ENCODE measurements at places on chromosomes 11 and 22. TPM values are rescaled to one million over a fixed set of nuclear protein-coding genes. Genes with fewer than 3 reads are reported as not detected.

DNA sequence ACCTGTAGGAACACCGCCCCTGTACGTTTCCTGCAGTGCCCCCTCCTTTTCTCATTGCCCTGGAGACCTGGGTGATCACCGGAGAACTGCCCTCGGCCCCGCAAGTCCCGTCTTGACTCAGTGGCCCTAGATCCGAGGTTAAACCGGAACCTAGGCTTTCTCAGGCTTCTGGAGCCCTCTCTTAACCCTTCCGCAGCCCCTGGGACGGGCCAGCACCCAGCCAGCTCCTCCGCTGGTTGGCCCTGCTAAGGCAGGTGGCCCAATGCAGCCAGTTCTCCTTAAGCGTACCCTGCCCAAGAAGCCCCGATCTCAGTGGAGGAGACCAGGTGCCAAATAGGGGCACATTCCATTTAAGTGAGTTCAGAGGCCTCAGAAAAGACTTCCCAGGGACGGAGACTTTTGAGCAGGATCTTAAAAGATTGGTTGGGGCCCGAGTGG lies 776 bp downstream of the NLRX1 start:
- peaks cover 6% of the 10 kb centered on the region for H3K4me1 ChIP-seq
- peak overlapping the region; percentile 95 for H3K27ac ChIP-seq

- H3K4me3 ChIP-seq: no peak overlapping the region
- H3K27ac ChIP-seq: no peak overlapping the region
- no peaks in the 10 kb centered on the region for H3K27me3 ChIP-seq
These were observed 438.0 kb downstream of the TBC1D22A start for GRCh38 chr22:47200273-47201051.

- no peak for DNase-seq
- no peak overlapping the region for H3K27ac ChIP-seq
- no peaks in the 10 kb centered on the region for H3K4me1 ChIP-seq
These were observed 350.1 kb downstream of the CASP12 start for GRCh38 chr11:104547996-104548661.

- H3K4me1 ChIP-seq: no peaks in the 10 kb centered on the region
- no peak for DNase-seq
- no peaks in the 10 kb centered on the region for H3K36me3 ChIP-seq
- no peaks in the 10 kb centered on the region for H3K27me3 ChIP-seq
These were observed 123.7 kb upstream of the CCDC90B start for GRCh38 chr11:83409891-83410290.

- H3K4me3 ChIP-seq: no peak overlapping the region
- H3K4me1 ChIP-seq: no peaks in the 10 kb centered on the region
- H3K36me3 ChIP-seq: peaks cover 26% of the 10 kb centered on the region
- peak overlapping the region; percentile 76 for H3K27ac ChIP-seq
These were observed 56.0 kb upstream of the BID start for GRCh38 chr22:17830043-17830961.

DNA sequence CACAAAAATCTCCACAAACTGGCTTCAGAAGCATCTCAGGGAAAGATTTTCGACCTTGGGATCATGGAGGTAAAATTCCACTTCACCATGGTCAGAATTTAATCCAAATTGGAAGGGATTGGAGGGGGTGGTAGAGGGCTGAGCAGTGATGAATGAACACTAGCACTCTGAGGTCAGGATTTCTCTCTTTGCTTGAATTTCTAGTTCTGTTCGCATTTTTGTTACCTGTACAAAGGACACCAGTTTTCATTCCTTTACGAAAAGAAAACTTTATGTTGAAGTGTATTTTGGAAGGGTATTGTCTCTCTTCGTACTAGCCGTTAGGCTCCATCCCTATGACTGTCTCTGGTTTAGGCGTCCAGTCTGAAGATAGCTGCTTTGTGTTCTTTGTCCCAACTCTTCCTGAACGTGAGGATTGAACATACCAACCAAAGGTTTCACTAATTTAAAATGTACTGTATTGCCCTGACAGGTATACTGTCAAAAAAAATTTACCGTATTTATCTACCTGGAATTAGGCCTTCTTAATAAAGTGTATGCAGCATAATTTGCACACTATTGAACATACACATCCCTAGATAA lies 772 bp downstream of the GRAP2 start:
- no peaks in the 10 kb centered on the region for H3K27me3 ChIP-seq
- no peaks in the 10 kb centered on the region for H3K36me3 ChIP-seq
- H3K4me3 ChIP-seq: no peak overlapping the region

The MRGPRX1 gene
- not detected for total RNA-seq

DNA sequence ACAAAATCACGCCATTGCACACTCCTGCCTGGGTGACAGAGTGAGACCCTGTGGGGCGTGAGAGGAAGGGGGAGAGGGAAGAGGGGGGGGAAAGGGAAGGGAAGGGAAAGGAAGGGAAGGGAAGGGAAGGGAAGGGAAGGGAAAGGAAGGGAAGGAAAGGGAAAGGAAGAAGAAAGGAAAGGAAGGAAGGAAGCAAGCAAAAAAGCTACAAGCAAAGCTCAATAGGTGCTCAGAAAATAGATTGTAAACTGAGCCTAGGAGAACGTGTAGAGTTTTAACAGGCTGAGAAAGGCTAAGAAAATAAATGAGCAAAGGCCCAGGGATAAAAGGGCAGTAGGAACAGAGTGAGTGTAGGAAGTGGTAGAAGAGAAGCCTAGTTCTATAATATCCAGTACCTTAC lies 30.8 kb upstream of the GDPD4 start:
- no peaks in the 10 kb centered on the region for H3K4me1 ChIP-seq
- peaks cover 5% of the 10 kb centered on the region for H3K36me3 ChIP-seq
- no peak overlapping the region for H3K27ac ChIP-seq
- H3K4me3 ChIP-seq: no peak overlapping the region
- no peaks in the 10 kb centered on the region for H3K27me3 ChIP-seq
- DNase-seq: no peak

The GPR83 gene
- not detected for total RNA-seq

- no peaks in the 10 kb centered on the region for H3K27me3 ChIP-seq
- H3K36me3 ChIP-seq: peaks cover 11% of the 10 kb centered on the region
- peaks cover 31% of the 10 kb centered on the region for H3K4me1 ChIP-seq
- no peak for DNase-seq
- H3K4me3 ChIP-seq: no peak overlapping the region
These were observed 20.2 kb upstream of the ACR start for GRCh38 chr22:50717709-50718351.

- no peaks in the 10 kb centered on the region for H3K4me1 ChIP-seq
- DNase-seq: no peak
- no peaks in the 10 kb centered on the region for H3K27me3 ChIP-seq
- H3K4me3 ChIP-seq: no peak overlapping the region
- H3K36me3 ChIP-seq: no peaks in the 10 kb centered on the region
These were observed 71.2 kb downstream of the USP35 start for GRCh38 chr11:78259777-78260487.

The ANGPTL5 gene
- total RNA-seq: 1.4 TPM

DNA sequence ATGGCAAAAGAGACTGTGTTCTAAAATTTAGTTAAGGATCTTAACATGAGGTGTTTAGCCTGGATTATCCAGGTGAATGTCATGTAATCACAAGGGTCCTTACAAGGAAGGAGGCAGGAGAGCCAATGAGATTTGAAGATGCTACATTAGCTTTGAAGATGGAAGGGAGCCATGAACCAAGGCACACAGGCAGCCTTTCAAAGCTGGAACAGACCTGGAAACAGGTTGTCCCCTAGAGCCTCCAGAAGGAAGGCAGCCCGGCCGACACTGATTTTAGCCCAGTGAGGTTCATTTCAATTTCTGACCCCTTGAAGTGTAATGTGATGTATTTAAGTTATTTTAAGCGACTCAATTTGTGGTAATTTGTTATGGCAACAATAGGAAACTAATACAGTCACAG lies 195.3 kb upstream of the MTMR2 start:
- no peaks in the 10 kb centered on the region for H3K27me3 ChIP-seq
- H3K4me3 ChIP-seq: no peak overlapping the region
- DNase-seq: no peak
- no peaks in the 10 kb centered on the region for H3K36me3 ChIP-seq
- no peak overlapping the region for H3K27ac ChIP-seq

DNA sequence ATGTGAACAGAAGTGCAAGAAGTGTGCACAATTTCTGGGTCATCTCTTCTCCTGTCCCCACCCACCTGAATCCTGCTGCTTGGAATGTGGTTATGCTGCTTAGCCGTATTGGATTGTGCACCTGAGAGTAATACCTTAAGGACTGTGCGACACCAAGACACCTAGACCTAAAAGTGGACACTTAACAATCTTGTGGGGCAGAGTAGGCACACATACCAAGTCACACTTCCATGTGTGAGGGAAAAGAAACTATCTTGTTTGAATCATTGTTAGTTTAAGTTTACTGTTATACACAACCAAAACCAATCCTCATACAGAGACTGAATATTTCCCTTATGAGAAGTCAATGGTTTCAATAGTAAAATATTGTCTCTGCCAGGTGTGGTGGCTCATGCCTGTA lies 93.7 kb downstream of the CCDC83 start:
- H3K27ac ChIP-seq: no peak overlapping the region
- no peak overlapping the region for H3K4me3 ChIP-seq
- H3K27me3 ChIP-seq: no peaks in the 10 kb centered on the region
- no peaks in the 10 kb centered on the region for H3K36me3 ChIP-seq
- DNase-seq: no peak

GRCh38 chr11:77968337-77968736 lies 26.1 kb downstream of the INTS4 start:
- no peaks in the 10 kb centered on the region for H3K27me3 ChIP-seq
- no peaks in the 10 kb centered on the region for H3K4me1 ChIP-seq
- H3K4me3 ChIP-seq: no peak overlapping the region
- DNase-seq: no peak
- no peaks in the 10 kb centered on the region for H3K36me3 ChIP-seq
- no peak overlapping the region for H3K27ac ChIP-seq

- no peaks in the 10 kb centered on the region for H3K4me1 ChIP-seq
These were observed 2.1 kb downstream of the CORO1B start for GRCh38 chr11:67441098-67441563.

DNA sequence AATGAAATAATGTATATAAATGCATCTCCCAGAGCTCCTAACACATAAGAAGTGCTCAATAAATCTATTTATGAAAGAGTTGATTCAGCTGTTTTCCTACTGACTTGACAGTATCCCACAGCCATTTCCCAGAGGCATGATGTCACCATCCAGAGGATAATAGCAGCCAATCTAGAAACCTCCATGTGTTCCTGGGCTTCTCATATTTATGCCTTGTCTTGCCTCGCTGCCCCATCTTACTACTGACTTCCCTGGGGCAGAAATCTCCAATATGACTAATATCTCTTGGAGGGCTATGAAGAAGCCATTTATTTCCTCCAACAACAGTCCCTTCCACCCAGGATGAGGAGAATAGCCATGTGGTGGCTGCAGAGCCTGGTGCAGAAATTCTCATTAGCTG lies 115.4 kb upstream of the NAV2 start:
- H3K4me3 ChIP-seq: no peak overlapping the region
- no peaks in the 10 kb centered on the region for H3K36me3 ChIP-seq
- peak overlapping the region; percentile 80 for H3K27ac ChIP-seq
- DNase-seq: no peak
- H3K27me3 ChIP-seq: no peaks in the 10 kb centered on the region
- no peaks in the 10 kb centered on the region for H3K4me1 ChIP-seq

DNA sequence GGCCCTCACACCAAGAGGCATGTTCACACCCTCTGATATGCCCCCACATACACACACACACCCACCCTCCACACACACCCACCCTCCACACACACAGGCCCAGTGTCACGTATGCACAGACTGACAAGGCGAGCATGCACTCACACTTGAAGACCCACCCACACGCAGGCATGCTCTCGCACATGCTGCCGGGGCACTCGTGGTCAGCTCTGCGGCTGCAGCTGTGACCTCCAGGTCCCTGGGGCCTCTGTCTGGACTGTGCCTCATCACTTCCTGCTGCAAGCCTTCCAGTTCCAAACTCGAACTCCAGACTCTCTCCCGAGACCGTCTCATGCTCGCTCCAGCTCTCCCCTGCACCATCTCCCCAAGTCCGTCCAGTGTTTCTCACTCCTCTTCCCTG lies 9.5 kb downstream of the DCHS1 start:
- H3K27me3 ChIP-seq: no peaks in the 10 kb centered on the region
- H3K4me3 ChIP-seq: no peak overlapping the region
- H3K4me1 ChIP-seq: peaks cover 37% of the 10 kb centered on the region
- H3K27ac ChIP-seq: peak overlapping the region; percentile 80
- peaks cover 3% of the 10 kb centered on the region for H3K36me3 ChIP-seq

The MPPED2 gene
- total RNA-seq: 1.1 TPM

The PTPRCAP gene
- 1.9 TPM for total RNA-seq

The C1QTNF5 gene
- total RNA-seq: 41.4 TPM

DNA sequence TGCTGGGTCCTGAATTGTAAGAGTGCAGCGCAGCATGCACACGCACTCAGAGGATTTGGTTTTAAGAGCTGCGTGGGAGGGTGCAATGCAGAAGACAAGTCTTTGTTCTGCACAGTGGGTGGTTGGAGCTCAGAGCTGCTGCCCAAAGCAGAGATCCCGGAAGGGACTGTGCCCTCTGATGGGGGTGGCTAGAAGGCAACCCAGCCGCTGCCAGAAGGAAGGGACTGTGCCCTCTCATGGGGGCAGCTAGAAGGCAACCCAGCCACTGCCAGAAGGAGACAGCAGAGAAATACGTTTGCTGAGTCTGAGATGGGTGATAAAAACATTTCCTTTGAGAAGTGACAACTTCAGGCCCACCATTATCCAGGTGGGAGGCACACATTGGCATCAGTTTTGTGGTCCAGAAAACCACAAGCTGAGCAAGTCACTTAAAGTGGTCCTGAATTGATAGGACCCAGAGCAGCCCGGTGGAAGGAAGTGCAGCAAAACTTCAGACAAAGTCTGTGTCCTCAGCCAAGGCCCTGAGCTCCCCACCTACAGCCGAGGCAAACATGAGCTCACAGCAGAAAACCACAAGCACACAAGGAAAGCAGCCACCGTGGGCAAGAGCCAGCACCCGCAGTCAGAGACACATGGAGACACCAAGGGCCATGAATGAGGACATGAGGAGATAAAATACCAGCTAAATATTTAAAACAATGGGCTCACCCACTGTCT lies 4.3 kb downstream of the KRTAP5-6 start:
- H3K27ac ChIP-seq: no peak overlapping the region
- no peaks in the 10 kb centered on the region for H3K36me3 ChIP-seq
- H3K4me3 ChIP-seq: no peak overlapping the region
- H3K4me1 ChIP-seq: no peaks in the 10 kb centered on the region
- no peak for DNase-seq

DNA sequence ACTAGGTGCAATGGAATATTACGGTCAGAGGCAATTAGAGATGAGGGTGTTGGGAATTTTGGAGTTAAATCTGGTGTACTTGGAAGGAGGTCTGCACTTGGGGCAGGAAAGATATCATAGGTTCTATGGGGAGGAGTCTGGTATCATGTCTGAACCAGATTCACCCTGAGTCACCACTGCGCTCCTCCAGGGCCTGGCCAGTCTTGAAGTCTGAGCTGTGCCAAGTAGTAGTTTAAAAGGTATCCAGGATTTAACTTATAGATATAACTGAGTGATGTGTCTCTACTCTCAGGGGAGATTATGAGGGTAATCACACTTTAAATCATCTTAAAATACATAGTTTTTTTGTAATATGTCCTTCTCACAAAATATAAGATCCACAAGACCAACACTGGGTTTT lies 6.6 kb downstream of the CNGA4 start:
- DNase-seq: no peak
- no peak overlapping the region for H3K27ac ChIP-seq
- no peaks in the 10 kb centered on the region for H3K36me3 ChIP-seq
- H3K4me1 ChIP-seq: no peaks in the 10 kb centered on the region

- H3K4me1 ChIP-seq: no peaks in the 10 kb centered on the region
- H3K36me3 ChIP-seq: no peaks in the 10 kb centered on the region
- H3K4me3 ChIP-seq: no peak overlapping the region
- H3K27me3 ChIP-seq: no peaks in the 10 kb centered on the region
- H3K27ac ChIP-seq: no peak overlapping the region
- DNase-seq: no peak
These were observed 47.9 kb upstream of the RAPSN start for GRCh38 chr11:47496808-47497207.

The CHRM1 gene
- total RNA-seq: not detected

- peaks cover 39% of the 10 kb centered on the region for H3K4me1 ChIP-seq
- no peaks in the 10 kb centered on the region for H3K36me3 ChIP-seq
- no peak overlapping the region for H3K27ac ChIP-seq
- DNase-seq: no peak
- no peaks in the 10 kb centered on the region for H3K27me3 ChIP-seq
These were observed 43.7 kb downstream of the CD82 start for GRCh38 chr11:44608991-44609782.

All from right atrium auricular region (tissue), 2 donors.